NCI-H1092 (cell line): ENCODE measurements at places on chromosomes 5 and 9.

GRCh38 chr5:143554187-143554717, 150.8 kb upstream of the NR3C1 start:
- DNase-seq = no peak

DNA sequence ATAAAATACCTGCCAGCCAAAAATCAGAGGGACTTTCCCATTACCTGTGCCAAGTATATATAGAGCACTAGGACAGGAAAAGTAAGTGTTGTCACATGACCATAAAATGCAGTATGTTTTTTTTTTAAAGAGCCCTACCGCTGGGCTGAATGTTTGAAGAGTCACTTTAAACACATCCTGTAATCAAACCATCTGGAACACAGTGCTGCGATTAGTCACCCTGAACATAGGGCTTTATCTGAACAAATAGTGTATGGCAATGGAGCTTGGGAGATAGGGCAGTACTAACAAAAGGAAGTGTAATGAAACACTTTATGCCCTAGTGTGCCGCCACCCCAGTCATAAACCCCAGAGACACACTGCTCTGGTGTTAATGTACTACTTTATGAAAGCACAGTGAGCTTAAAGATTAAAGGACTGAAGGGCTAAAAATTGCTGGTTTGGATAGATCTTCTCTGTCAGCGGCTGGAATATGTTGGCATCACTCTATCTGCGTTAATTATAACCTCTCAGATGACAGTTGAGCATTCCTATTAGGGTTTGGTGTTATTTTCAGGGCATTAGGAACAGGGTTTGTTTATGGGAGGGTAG, 90.4 kb downstream of the ZNF608 start:
- peak; percentile 85 for DNase-seq

- no peak for DNase-seq
These were observed 478.8 kb downstream of the CETN3 start for GRCh38 chr5:89930591-89931392.

DNA sequence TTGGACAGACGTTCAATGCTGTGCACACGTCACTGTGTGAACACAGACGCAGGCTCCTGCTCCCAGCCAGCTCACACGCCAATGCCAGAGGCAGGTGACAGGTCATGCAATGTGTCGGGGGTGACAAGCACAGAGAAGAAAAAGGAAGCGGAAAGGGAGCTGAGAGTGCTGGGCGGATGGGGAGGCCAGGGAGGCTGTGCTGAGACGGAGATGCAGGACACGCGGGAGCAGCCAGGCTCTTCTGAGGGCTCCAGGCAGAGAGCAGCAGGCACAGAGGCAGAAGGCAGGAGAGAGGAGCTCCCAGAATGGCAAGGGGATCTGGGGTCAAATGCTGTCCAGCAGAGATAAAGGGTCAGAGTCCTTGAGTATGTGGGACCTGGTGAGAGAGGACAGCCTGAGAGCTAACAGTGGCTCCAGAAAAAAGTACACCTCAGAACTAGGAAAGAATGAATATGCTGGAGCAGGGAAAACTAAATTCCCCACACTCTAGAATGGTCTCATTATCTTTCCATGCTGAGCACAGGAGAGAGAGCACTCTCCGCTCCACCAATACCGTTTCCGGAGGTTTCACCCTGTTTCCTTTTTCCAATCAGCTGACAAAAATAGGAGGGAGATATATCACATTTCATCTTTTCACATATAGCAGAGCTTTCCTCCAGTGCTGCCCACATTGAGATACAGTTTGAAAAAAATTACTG, 32.8 kb upstream of the NSMF start:
- DNase-seq = no peak

- no peak for DNase-seq
These were observed 3.4 kb downstream of the PDLIM4 start for GRCh38 chr5:132260714-132261551.

DNA sequence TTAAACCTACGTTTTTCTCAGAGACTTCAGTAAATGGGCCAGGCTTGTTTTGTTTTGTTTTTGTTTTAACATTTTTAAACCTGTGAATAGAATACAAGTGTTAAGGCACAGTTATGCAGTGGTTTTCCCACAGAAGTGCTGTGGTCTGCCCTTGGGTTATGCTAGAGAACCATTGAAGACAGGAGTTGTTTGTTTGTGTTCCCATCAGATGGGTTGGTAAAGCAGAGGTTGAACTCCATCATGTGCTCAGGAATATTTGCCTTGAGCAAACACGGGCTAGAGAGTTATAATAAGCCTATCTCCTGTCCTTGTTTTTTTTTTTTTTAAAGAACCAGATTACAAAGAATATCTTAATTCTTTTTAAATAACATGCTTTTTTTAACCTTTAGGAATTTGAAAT, 28.5 kb downstream of the RHOBTB3 start:
- no peak for DNase-seq

- no peak for DNase-seq
These were observed 32.2 kb downstream of the CARD6 start for GRCh38 chr5:40873286-40873880.

GRCh38 chr5:14895301-14895700, 23.7 kb upstream of the ANKH start:
- no peak for DNase-seq

DNA sequence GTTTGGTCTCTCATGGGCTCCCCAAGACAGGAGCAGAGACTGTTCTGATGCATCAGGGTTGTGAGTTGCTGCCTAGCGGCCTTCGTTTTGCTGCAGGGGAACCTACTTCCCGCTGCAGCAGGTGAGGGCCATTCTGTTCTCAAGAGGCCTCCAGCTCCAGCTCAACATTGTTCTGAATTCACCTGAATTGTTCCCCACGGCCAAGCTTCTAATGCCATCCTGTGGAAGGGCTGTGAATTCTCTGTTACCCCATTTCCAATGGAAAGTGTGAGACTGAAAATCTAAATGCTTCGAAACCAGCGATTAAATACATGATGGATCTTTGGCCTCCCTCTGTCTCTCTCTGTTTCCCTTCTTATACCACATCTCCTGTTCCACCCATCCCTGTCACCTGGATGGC, 349.1 kb upstream of the DAP start:
- DNase-seq = no peak

GRCh38 chr5:91484662-91485061, 101.5 kb upstream of the ARRDC3 start:
- no peak for DNase-seq

- DNase-seq = no peak
These were observed 68.5 kb downstream of the WWC1 start for GRCh38 chr5:168359820-168360460.
